Vagina (tissue), 2 donors: ENCODE measurements at places on chromosomes 4 and X.

- no peak for DNase-seq
Measured at GRCh38 chr4:54006755-54007154, 57.6 kb downstream of the CHIC2 start.

DNA sequence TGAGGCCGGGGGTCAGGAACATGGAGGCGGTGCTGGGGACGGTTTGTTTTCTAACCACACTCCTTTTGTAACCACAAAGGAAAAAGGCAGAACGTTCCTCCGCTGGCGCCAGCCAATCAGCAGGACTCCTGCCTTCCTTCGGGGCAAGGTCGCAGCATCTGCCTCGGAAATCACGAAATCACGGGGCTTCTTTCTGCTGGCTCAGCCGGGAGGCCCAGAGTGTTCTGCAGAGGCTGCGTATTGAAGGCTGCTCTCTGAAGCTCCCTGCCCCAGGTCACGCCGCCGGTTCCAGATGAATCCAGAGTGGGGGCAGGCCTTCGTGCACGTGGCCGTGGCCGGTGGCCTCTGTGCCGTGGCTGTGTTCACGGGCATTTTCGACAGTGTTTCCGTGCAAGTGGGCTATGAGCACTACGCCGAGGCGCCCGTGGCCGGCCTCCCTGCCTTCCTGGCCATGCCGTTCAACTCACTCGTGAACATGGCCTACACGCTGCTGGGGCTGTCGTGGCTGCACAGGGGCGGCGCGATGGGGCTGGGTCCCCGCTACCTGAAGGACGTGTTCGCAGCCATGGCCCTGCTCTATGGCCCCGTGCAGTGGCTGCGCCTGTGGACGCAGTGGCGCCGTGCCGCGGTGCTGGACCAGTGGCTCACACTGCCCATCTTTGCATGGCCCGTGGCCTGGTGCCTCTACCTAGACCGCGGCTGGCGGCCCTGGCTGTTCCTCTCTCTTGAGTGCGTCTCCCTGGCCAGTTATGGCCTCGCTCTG lies 9.4 kb downstream of the TMEM187 start:
- no peak for DNase-seq

DNA sequence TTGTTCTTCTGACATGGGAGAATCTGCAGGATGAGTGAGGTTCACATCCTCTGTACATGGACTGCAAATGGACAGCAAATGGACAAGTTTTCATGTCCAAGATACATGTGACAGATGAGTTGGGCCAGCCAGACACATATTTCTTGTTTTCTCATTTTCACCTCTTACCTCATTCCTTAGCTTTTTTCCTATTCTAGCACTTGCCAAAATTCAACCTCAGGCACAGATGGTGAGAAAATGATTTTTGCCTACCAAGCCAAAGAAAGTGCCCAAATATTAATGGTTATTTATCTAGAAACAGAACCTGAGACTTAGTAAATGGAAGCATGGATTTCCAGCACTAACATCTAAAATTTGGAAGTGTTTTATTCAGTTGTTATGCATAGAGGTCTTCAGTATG lies 402.2 kb downstream of the AFF2 start:
- DNase-seq, result no peak

DNA sequence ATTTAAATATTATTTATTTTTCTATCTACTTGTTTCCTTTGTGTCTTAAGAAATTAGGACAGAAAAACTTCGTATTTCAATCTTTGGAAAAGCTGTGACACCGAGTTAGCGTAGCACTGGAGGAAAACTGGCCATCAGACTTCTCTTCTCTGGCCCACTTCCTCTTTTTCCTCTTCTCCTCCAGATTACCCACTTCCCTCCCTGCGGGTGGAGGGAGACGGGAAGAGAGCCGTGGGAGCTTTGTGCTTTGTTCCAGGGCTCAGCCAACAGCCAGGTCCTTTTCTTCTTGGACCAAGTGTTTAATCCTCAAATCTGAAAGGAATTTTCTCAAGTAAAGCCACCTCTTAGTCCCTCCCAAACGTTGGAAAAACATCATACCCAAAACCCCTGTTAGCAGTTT lies 29.7 kb downstream of the OFD1 start:
- DNase-seq, result no peak

GRCh38 chr4:61866378-61867030 lies 666.4 kb downstream of the ADGRL3 start:
- no peak for DNase-seq

DNA sequence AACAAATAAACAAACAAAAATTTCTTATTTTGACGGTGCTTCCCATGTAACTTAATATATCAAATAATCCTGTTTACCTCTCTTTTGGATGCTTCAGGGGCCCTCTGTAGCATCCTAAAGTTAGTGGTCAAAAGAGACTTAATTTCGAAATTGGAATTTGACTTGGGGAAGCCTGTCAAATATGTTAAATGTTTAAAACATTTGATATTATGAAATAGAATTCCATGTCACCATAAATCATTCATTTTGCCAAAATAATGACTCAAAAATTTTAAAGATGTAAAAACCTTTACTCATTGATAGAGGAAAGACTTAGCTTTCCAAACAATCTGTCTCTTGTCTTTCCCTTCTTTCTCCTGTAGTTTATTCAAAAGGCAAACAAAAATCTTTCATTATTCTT lies 20.6 kb upstream of the TEX13A start:
- DNase-seq, result no peak

- no peak for DNase-seq
Measured at GRCh38 chr4:62410371-62411003, 1210.4 kb downstream of the ADGRL3 start.

GRCh38 chrX:83759872-83760271 lies 101.1 kb upstream of the CYLC1 start:
- no peak for DNase-seq
